ENCODE measurements at places on chromosomes 5 and 9.

DNA sequence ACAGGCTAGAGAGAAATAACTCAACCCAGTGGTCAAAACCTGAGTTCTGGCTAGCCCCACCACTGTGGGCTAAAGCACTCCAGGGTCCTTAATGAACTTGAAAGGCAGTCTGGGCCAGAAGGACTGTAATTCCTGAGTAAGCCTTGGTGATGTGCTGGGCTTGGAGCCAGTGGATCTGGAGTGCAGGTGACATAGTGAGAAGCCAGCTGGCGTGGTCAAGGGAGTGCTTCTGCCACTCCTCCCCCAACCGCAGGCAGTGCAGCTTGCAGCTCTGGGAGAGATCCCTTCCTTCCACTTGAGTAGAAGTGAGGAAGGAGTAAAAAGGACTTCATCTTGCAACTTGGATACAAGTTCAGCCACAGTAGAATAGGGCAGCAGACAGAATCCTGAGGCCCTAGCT lies 424.0 kb downstream of the CDH18 start:
- DNase-seq, result no peak

GRCh38 chr9:84166891-84167290 lies 173.7 kb downstream of the SLC28A3 start:
- no peak for DNase-seq

DNA sequence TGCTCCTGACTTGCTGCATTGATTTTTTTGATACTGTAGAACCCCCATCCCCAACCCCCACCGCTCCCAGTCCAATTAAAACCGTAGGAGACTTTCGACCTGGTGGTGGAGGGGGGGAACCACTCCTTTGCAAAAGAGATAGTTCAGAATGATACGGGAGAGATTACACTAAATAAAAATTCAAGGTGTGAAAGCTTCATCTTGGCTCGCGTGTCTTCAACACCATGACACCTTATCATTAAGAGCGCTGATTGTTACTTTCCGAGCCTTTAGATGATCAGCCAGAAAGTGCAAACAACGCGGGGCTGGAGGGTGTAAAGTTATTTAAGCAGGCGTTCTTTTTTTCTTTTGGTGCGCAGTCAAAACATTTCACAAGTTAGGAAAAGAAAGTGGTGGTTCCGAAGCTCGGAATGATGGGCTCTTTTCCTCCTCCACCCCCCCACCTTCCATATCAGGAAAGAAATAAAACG lies 1.3 kb upstream of the ZNF462 start:
- DNase-seq, result no peak

GRCh38 chr9:128358090-128358489 lies 13.1 kb upstream of the URM1 start:
- DNase-seq, result no peak

DNA sequence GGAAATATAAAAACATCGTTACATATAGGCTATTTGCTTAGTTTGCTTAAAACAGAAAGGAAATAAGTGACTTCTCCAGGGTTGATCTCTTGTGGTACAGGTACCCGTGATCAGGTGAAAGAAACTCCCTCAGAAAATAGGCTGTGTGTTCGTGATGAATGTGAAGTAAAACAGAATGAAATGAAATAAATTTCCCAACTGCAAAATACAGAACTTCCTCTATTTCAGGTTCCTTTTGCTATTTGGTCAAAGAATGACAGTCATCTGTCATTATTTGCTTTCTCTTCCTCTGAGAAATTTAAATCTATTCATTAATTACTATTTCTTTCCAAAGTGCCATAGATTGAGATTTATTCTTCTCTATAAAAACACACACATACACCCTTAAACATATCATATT lies 408.1 kb downstream of the FAM170A start:
- DNase-seq, result no peak

- DNase-seq, result no peak
Observed at GRCh38 chr5:154779105-154779504, 23.9 kb downstream of the LARP1 start.

- DNase-seq, result no peak
Observed at GRCh38 chr9:126462617-126463016, 136.0 kb downstream of the MVB12B start.

DNA sequence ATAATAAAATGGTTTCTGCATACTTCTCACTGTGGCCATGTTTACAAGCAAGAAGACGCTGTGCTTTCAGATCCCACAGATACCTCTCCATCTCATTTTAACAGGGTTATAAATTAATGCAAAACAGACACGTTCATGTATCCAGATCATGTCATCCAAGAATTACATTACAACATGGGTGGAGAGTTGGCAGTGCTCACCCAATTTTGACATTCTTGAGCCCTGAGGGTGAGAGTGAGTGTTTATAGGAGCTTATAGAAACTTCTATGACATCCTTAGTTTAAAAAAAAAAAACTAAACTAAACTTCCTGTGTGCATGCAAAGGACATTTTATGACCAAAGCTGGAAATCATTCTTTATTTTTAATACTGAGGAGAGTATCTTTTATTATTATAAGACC lies 9.1 kb downstream of the PRKACG start:
- DNase-seq, result no peak

DNA sequence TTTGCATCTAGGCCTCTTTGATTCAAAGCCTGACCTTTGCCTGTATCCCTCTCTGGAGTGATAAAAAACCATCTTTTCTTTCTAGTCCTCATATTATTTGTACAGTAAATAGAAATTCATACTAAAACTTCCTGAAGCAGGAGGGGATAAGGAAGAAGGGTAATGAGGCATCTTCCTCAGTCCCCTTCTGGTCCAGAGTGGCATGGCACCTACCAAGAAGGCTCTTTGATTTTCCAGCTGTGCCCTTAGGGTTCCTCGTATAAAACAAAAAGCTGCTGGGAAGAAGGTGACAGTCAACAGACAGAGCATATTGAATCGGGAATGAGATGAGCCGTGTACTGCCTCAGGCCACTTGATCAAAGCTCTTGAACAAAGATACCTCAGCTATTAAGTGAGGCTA lies 71.9 kb upstream of the SPDL1 start:
- DNase-seq, result no peak

GRCh38 chr5:118405650-118406061 lies 582.7 kb downstream of the DTWD2 start:
- no peak for DNase-seq
